Stimulated activated CD4-positive, alpha-beta T cell treated with anti-CD3 and anti-CD28 coated beads, Interleukin-4, amount 100 ng/mL, for 1 hour (primary cell): ENCODE measurements at places on chromosomes 5 and 9.

DNA sequence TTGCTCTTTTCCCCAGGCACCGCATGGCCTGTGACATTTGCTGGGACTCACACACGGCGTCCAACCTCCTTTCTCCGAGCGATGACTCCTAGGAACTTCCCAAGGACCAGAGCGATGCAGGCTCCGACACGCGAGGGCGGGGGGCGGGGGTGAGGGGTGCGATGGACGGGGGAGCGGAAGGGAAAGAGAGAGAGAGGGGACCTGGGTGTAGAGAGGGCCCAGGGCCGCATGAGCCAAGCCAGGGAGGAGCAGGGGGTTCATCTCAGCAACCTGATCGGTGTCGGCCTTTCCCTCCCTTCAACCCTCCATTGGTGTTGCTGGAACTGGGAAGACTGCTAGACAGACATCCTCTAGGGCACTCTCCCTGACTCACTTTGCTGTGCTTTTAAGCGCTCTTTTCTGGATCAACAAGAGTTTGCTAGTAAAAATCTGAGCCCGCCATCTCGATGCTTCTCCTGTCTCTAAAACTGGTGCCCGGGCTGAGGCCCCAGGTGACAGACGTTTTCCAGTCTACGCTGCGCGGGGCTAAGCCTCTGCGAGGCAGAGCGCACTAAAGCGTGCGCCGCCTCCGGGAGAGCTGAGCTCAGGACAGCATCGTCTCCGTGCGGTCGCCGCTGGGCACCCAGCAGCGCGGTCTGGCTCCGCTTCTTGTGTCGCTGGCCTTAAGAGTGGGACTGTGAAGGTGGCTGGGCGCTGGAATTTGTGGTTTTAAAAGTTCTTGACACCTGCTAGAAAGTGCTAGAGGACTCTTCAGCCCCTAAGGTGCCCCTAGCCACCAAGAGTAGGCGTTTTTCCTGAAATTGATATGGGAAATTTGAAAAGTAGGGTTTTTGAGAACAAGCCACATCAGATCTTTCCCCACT is 1.0 kb upstream of the TSLP start:
- peak; percentile 35 for DNase-seq

GRCh38 chr9:26955921-26956859 is at the start of gene IFT74:
TSS of gene IFT74 (plus strand) at chr9:26956412. CDS start at chr9:26961968, 5,556 bp downstream.
- DNase-seq, result peak; percentile 92

DNA sequence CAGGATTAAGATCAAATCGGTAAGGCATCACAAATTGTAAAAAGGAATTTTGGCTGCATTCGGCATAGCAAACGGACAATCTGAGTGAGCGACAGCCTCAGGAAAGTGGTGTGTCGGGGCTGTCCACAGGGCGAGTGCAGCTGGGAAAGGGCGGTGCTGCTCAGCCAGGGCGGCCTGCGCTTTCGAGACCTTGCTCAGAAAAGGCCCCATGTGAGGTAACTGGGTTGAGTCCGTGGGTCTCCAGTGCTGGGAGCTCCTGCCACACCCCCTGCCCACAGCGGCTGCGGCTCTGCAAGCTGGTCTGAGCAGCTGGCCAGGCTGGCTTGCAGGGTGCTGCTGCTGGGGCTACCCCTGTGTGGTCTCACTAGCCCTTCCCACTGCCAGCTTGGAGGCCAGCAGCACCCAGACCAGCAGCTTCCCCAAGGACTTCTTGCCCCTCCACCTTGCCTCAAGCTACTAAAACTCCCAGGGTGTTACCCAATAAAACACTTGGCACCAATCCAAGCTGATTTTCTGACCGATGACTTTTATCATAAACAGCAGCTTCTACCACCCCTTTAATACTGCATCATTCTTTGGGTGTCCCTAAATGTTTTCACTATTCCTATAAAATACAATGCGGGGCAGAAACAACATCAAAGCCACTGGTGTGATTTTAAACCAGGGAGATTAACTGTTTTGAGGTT is 6.2 kb downstream of the SURF2 start:
- no peak for DNase-seq

- no peak for DNase-seq
Measured at GRCh38 chr5:69038539-69038938, 55.3 kb upstream of the SLC30A5 start.

DNA sequence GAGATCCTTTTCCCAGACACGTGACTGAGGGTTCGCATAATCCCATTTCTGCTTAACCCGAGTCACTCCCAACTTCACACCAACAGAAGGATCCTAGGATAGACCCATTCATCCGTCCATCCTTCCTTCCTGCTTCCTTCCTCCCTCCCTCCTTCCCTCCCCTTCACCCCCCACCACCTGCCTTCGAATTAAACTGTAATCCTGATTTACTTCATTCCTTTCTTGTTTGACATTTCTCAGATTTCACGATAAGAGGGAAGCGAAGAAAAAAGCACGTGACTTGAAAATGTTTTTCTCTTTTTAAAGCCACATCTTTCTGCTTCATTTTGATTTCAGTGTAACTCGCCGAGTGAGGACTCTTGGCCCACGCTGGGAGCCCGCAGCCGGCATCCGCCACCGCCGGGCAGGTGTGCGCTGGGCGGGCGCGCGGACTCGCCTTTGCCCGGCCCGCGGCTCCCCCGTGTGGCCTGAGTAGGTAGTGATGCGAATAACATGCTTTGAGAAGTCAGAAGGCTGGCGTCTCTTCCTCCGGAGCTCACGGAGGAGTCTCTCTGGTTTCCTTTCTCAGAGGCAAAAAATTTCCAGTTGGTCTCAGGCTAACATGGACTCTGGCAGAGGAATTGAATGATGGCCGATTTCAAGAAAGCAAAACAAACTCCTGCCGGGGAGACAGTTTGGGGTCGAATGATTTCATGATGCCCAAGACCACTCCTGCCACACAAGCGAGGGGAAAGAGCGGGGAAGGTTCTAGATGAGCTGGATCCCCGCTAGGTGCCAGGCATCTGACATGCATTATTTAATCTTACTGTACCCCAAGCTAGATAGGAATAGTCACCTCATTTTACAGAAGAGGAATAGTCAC is 117.7 kb downstream of the SLC12A2 start:
- DNase-seq, result peak; percentile 85

DNA sequence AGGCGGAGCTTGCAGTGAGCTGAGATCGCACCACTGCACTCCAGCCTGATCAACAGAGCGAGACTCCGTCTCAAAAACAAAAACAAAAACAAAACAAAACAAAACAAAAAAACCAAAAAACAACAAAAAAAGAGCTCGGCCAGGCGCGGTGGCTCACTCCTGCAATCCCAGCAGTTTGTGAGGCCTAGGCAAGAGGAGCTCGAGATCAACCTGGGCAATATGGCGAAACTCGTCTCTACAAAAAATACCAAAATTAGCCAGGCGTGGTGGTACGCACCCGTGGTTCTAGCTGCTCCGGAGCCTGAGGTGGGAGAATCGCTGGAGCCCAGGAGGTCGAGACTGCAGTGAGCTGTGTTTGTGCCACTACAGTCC is 20.2 kb downstream of the TRIM7 start:
- no peak for DNase-seq

GRCh38 chr5:167061695-167062094 is 1229.8 kb upstream of the WWC1 start:
- no peak for DNase-seq

GRCh38 chr5:42813533-42813932 is 1.8 kb upstream of the SELENOP start:
- DNase-seq, result no peak

DNA sequence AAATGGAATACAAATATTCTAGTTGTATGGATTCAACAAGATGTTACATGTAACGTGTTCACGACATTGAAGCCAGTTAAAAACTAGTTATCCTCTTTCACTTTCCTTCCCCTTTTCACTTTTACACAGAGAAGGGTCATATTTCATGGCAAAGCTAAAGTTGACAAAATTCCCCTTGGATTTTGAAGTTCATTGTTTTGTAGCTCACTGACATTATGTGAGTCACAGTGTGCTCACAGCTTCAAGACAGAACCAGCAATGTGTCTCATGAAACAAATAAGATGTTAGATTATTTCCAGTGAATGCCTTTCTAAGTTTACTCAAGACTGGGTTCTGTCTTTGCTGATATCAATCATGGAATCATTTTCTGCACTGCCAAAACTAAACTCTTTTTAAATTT is 535.5 kb upstream of the GRIN3A start:
- DNase-seq, result no peak

DNA sequence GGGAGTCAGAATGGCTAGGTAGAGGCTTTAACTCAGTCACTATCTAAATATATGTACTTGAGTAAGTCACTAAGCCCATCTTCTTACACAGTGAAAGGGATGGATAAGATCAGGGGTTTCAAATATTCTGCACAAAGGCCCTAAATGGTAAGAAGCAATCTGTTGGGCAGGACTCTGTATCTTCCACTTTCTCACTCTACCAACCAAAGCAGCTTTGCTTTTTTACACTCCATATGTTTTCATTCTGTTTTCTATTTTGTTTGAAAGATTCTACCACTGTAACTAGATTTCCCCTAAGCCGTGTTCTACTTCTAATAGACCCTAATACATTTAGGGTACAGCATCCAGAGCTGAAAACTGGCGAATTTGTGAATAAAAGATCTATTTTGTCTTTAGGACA is 477.5 kb upstream of the NMUR2 start:
- no peak for DNase-seq

- DNase-seq, result no peak
Measured at GRCh38 chr9:133711428-133712220, 26.5 kb downstream of the SARDH start.

DNA sequence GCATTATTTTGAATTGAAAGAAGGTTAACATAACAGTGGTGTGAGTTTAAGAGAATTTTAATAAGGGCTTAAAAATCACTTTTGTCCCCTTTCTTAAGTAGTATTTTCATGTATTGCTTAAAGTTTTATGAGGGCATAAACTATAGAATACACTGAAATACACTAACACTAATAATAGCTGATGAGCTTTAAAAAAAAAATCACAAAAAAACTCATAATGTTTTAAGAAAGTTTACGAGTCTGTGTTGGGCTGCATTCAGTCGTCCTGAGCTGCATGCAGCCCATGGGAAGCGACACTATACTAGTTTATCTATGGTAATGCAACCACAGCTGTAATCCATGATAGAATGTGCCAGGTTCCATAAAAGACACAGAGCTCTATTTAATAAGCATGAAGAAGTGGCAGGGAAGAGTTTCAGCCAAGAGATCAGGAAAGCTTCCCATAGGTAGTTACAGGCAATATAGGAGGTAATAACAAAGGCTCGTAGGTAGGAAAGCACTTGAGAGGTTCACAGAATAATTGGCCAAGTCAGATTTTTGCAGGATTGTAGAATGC is 4.5 kb downstream of the SREK1IP1 start:
- DNase-seq, result no peak

- DNase-seq, result no peak
Measured at GRCh38 chr9:8095672-8096086, 296.1 kb upstream of the DMAC1 start.

GRCh38 chr9:104276709-104277245 is 182.7 kb downstream of the SMC2 start:
- no peak for DNase-seq

- no peak for DNase-seq
Measured at GRCh38 chr9:123689701-123690428, 240.1 kb downstream of the DENND1A start.

DNA sequence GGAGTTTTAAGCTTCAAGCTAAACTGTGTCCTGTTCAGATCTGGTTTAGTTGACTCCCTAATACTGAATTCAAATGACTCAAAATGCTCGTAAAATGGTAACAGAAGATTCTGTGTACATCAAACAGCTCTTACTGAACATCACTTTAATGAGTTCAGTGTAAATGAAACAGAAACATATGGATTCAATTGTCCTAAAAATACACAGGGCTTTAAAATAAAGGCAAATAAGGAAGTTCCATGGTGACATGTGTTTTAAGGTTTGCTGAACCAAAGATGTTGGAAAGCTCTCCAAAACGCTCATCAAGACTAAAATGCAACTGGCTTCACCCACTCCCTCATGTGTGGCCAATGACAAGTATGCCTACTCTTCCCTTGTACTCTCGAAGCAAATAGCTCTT is 340.0 kb upstream of the PIK3R1 start:
- no peak for DNase-seq

DNA sequence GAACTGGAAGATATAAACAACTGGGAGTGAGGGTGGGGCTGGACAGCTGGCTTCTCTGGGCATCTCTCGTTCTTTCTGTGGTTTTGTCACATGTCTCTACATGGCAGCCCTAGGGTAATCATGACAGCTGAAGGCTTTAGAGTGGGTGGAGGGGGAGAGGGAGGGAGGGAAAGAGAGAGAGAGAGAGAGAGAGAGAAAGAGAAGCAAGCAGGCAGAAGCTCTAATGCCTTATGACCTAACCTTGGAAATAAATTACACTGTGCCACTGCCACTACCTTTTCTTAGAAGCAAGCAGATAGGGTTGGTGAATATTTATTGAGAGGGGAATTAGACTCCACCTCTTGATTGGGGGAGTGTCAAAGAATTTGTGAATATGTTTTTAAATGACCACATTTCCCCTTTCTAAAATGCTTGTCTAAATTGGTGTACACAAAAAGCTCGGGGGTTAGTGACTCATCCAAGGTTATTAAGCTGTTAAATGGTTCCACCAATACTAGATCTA is 2.6 kb upstream of the DAPK1 start:
- DNase-seq, result no peak

DNA sequence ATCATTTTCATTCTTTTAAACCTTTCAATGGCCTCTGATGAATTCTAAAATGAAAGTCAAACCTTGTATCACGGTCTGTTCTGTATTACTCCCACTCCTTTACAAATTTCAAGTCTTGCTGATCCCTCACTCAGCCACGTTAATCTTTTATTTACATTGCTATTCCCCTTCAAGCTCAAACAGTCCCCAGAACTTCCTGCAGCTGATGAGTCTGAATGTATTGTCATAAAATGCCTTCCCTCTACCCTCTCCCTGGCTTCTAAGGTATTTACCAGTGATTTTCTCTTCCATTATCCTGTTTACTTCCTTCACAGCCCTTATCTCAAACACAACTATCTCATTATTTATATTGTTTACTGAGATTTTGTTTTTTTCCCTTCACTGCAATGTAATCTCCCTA is 562.3 kb upstream of the C9orf72 start:
- no peak for DNase-seq

DNA sequence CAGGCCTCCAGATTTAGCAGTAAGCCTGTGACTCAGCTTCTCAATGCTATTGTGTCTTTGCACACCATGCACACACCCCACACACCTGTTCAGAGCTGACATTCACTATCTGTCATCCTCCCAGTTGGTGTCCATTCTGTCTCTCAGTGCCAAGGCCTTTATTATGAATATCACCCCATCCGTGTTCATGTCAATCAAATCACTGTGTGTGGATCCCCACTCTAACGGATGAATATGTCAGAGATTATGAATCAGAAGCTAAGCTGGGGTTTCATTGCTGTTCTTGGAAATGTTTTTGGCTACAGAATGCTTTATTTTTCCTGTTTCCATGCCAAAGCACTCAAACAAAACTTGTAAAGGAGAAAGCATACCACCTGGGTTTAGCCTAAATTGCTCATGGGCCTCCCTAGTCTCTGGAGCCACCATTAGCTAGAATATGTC is 9.4 kb upstream of the MAMDC2 start:
- no peak for DNase-seq

GRCh38 chr9:116700279-116700678 is 13.2 kb downstream of the TRIM32 start:
- no peak for DNase-seq

GRCh38 chr9:116361547-116361946 is 208.0 kb downstream of the PAPPA start:
- no peak for DNase-seq
